SK-N-MC (cell line): ENCODE measurements at places on chromosomes 7 and 10.

- no peak for DNase-seq
Measured at GRCh38 chr10:72659694-72660093, 32.2 kb upstream of the MCU start.

DNA sequence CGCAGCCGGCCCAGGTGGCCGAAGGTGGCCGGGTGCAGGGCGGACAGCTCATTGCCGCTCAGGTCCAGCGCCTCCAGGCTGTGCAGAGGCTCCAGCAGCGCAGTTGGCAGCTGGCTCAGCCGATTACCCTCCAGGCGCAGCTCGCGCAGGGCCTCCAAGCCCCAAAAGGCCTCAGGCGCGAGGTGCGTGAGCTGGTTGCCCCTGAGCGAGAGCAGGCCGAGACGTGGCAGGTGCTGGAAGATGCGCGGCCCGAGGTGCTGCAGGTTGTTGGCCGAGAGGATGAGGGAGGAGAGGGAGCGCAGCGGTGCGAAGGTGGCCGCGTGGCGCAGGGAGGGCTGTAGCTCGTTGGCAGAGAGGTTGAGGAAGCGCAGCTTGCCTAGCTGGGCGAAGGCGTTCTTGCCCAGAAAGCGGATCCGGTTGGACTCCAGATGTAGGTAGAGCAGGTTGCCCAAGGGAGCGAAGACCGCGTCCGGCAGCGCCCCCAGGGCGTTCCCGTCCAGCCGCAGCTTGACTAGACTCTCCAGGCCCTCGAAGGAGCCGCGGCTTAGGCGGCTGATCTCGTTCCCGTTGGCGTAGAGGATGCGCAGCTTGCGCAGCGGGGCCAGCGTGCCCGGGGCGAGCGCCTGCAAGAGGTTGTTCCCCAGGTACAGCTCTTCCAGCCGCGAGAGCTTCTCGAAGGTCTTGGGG is 923 bp downstream of the TRIL start:
- no peak for DNase-seq

- no peak for DNase-seq
Measured at GRCh38 chr7:147941381-147941780, 649.2 kb upstream of the C7orf33 start.

GRCh38 chr10:5666008-5666840 is at the start of gene ASB13:
TSS of gene ASB13 (minus strand) at chr10:5666595. CDS start at chr10:5666551, 44 bp downstream.
- DNase-seq = no peak

GRCh38 chr10:11515596-11516430 is 95.6 kb downstream of the USP6NL start:
- no peak for DNase-seq

DNA sequence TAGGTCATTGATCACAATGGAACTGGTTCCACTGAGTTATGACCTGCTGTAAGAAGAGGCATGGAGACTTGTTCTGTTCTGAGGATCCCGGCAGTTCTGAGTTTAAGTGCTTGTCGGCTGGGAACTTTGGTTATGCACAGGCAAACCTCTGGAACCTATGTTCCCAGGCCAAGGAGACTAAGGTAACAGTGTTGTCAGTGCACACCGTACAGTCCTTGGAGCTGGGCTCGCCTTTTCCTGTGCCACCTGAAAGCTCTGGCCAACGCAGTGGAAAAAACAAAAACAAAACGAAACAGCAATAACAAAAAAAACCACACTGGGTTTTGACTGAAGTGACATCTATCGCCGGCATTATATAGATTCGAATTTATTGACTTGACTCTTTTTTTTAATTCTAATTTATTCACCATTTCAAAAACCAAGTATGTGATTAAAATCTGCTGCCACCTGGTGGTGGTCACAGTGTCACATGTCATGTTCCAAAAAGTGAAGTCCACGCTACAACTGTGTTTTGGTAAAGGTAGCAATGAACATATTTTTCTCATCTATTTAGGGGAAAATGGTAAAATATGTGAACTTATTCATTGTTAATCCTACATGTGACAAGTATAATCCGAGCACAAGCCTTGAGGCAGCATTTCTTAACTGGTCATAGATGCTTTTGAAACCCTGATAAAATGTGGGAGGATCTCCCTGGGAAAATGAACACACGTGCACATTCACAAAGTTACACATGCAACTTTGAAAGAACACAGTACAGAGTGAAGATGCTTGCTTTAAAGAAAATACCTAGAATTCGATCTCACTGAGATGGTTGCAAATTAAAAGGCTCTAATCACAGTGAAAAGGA is 113.8 kb upstream of the PPP2R2D start:
- peak; percentile 5 for DNase-seq

DNA sequence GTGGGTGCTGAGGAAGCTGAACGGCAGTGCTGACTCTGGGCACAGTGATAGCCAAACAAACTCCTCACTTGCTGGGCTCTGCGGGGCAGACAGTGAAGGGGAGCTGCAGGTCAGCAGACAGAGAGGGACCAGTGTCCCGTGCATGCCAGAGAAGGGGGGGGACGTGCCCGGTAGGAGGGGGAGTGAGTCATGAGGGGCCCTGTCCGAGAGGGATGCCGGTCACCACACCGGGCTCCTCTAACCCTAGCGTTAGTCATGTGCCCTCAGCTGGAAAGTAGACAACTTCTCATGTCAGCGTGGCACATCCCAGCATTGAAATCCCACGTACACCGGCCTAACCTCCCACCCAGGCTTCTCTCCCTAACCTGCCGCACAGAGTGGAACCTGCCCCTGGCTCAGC is 117.1 kb upstream of the DPP6 start:
- no peak for DNase-seq

DNA sequence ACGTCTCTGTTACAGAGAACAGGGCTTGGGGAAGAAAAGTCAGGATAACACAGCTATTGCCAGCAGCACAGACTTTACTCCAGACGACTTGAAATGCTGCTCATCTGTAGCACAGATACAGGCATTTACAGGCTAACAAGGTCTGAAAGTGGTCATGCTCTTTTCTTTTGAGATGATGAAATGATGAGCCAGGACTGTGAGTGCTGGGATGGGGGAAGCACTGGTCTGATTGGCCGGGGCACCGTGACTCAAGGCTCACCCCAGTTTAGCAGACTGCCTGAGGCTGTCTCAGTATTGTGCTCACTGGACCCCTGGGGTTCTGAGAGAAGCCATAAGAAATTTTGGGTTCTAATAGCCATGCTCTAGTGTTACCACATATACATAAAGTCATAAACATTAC is 12.4 kb downstream of the SMKR1 start:
- no peak for DNase-seq

- DNase-seq = no peak
Measured at GRCh38 chr10:133002685-133003084, 60.3 kb upstream of the CFAP46 start.

GRCh38 chr7:70052691-70053090 is 454.4 kb downstream of the AUTS2 start:
- no peak for DNase-seq

GRCh38 chr7:126460664-126461063 is 792.1 kb downstream of the GRM8 start:
- no peak for DNase-seq
